ENCODE measurements at places on chromosomes 5 and 9. TPM values are rescaled to one million over a fixed set of nuclear protein-coding genes. Genes with fewer than 3 reads are reported as not detected.
A peak's percentile ranks its signal among the peaks of the same experiment; 100 is the strongest.

DNA sequence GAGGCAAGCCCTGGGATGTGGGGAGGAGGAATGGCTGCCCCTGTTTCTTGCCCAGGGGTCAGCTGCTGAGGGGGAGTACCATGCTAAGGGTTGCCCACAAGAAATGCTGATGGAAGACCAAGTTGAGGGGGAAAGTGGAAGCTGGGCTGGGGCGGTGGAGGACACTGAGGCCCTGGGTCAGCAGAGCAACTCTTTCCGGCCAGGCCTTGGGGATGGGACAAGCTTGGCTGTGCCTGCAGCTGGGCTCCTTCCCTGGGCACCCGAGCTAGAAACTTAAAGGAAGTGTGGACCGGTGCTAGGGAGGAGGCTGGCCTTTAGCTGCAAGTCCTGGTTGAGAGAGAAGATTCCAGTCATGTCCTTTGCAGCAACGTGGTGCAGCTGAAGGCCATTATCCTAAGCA, 22.7 kb downstream of the CSF1R start:
- DNase-seq = no peak

- DNase-seq = peak; percentile 86
These were observed 32.9 kb upstream of the STXBP1 start for GRCh38 chr9:127578952-127579853.

GRCh38 chr5:109660301-109660700, 29.4 kb upstream of the MAN2A1 start:
- no peak for DNase-seq

DNA sequence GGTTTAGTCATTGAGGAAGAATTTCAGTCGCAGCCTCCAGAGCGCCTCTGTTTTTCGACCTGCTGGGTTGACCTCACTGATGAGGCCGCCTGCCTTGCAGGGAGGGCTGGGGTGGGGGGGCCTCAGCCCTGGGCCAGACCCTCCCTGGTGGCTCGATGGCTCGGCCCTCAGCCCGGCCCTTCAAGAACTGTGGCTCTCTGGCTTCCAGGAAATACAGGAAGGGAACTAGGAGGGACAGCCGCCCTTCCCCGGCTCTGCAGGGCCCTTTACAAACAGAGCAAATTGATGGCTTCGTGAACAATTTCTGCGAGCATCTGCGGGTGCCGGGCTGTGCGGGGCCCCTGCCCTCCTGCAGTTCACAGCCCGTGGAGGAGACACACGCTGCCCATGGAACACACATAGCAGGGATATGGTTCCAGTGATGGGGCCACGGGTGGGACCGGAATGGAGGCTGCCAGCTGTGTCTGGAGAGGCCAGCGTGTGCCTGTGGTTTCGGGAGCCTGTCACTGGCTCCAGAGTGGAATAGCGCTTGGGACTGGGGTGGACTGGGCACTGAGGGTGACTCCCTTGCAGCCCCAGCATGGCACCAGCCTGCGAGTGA, 39.6 kb downstream of the COL5A1 start:
- no peak for DNase-seq

DNA sequence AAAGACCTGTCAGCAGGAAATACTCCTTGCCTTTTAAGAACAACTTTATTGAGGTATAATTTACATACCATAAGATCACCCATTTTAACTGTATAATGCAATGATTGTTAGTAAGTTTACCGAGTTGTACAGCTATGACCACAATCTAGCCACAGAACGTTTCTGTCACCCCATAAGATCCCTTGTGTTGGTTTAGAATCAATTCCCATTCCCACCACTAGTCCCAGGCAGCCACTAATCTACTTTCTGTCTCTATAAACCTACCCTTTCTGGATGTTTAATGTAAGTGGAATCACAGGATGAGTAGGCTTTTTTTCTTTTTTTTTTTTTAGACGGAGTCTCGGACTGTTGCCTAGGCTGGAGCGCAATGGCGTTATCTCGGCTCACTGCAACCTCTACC, 4.4 kb downstream of the GPR107 start:
- DNase-seq = no peak

- DNase-seq = no peak
These were observed 16.2 kb downstream of the ATPSCKMT start for GRCh38 chr5:10233505-10233904.

GRCh38 chr9:21016701-21017491, 14.5 kb downstream of the HACD4 start:
- no peak for DNase-seq

DNA sequence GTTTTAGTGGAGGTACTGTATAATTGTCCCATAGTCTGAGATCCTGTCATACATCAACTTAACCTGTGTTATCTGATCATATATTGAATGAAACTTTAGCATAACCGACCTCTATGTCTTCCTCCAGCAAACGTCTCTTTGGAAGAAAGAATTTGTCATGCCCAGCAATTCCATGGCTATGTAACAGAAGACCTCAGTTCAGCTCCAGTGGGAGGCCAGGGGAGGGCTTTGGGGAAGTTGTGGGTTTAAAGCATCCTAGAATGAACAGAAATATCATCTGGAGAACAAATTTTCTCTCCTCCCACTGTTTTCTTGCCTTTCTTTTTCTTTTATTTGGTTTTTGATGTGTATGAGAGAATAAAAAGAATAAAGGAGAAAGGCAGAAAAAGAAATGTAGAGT, 164.5 kb downstream of the GAS1 start:
- DNase-seq = no peak

DNA sequence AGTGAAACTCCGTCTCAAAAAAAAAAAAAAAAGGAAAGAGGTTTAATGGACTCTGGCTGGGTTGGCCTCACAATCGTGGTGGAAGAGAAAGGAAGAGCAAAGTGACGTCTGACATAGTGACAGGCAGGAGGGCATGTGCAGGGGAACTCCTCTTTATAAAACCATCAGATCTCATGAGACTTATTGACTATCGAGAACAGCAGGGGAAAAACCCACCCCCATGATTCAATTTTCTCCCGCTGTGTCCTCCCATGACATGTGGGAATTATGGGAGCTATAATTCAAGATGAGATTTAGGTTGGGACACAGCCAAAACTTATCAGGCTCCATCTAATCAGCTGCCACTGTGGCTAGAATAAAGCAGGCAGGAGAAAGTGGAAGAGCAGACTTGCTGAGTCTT, 610.4 kb upstream of the NUDT12 start:
- DNase-seq = no peak

- no peak for DNase-seq
These were observed 38.7 kb downstream of the MAPK9 start for GRCh38 chr5:180253036-180253824.

DNA sequence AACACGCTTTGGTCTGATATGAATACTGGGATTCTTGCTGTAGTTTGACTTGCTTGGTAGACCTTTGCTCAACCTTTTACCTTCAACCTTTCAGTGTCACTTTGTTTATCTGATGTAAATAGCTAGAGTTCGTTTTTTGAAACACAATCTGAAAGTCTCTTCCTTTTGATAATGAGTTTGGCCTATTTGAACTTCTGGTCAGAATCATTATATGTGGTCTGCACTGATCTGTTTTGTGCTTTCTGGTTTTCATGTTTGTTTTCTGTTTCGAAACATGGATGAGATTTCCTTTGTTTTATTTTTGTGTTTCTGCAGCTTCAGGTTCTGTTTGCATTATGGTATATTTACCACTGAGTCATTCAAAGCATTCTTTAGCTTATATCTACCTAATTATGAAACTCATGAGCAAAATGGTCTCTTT, 217.5 kb downstream of the GABBR2 start:
- DNase-seq = no peak

GRCh38 chr9:36765468-36766341, 193.0 kb downstream of the MELK start:
- DNase-seq = peak; percentile 81

DNA sequence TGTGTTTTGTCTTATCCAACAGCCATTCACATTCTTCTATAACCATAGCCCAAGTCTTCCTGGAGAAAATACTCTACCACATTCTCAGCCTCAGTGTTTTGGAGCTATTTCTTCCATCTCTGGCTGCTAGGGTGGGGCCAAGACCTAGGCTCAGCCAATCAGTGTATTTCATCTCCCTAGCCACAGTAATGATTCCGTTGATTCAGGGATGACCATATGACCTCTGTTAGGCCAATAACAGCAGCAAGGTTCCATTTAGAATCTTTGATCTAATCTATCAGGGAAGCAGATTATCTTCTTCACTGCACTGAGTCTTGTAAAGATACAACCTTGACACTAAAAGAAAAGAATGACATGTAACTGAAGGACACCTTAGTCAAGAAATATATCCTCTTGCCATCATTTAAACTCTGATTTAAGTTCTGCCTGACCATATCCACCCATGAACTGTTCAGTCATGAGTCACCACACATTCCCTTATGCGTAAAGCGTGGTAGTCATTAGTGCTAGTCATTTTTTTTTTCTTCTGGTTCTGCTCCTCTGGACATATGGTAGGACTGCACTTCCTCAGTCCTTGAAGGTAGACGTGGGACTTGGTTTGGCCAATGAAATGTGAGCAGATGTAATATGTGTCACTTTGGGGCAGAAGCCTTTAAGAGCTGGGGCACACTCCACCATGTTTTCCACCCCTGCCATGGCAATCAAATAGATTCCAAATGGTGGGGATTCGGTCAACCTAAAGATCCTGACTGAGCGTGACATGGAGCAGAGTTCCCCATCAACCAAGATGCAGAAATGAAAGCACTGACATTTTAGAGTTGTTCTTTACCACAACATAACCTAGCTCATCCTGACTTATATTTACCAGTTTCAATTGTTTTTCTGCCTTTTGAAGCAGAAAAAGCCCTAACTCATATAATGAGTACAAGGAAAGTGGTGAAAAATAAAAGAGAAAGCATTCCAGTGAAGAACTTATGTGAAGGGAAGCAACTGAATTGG, 12.7 kb upstream of the PRELID2 start:
- no peak for DNase-seq

- DNase-seq = no peak
These were observed 53.4 kb downstream of the CDK5RAP2 start for GRCh38 chr9:120526534-120526933.

GRCh38 chr9:36560771-36561170, 11.9 kb upstream of the MELK start:
- DNase-seq = no peak

- DNase-seq = no peak
These were observed 180.0 kb upstream of the IL12B start for GRCh38 chr5:159510282-159510681.

DNA sequence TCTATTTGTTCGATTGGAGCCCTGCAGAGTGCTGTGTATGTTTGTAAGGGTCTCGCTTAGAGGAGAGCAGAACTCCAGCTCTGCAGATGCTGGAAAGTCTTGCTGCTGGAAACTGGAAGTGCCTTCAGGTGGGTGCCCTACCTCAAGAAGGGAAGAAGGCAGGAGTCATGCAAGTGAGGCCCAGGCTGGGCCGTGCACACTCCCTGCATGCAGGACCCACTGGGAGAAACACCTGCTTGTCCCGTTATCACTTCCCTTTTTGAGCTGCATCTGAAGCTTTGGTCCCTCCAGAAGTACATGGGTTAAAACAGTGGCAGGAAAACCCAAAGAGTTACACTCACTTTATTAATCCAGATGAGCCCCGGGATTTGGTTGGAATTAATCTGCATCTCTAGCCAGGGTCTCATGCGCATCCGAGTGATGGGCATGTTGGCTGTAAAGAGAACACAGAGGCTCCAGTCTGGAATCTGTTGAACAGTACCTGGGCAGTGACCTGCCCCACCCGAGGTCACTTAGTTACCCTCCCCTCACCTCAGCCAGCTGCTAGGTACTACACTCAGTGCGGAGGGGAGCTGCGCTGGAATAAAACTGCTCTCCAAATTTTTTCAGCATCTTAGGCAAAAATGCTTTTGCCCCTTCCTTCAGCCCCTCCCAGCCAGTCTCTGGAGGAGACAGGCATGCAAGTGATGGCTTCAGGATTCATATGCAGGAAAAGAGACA, 1.4 kb downstream of the IRF1 start:
- no peak for DNase-seq

Gene GMCL2
- total RNA-seq = not detected

Gene CCDC69
- 0.78 TPM for total RNA-seq

Gene SPATA31A3
- total RNA-seq = not detected

Gene SHISAL2B
- not detected for total RNA-seq

Gene SHC3
- 51.5 TPM for total RNA-seq

Gene FOXD4
- 0.47 TPM for total RNA-seq

Gene SLCO4C1
- total RNA-seq = 0.47 TPM

All from occipital lobe (tissue), 3 donors.